ENCODE measurements at places on chromosomes 4 and X.

- DNase-seq: no peak
Observed at GRCh38 chrX:33686105-33686504, 446.0 kb downstream of the FAM47A start.

DNA sequence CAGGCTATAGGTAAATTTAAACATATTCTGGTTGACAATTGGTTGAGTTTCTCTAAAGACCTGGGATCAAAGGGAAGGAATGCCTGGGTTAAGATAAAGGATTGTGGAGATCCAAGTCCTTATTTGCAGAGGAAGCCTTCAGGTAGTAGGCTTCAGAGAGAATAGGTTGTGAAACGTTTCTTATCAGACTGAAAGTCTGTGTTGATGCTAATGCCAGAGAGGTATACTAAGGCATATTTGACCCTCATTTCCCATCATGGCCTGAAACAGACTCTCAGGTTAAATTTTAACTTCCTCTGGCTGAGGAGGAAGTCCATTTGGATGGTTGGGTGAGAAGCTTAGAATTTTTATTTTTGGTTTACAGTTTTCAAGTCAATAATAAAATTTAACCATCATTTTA, 48.1 kb downstream of the UGT2A2 start:
- DNase-seq: no peak

- no peak for DNase-seq
Observed at GRCh38 chr4:53928825-53929224, 135.6 kb downstream of the CHIC2 start.

DNA sequence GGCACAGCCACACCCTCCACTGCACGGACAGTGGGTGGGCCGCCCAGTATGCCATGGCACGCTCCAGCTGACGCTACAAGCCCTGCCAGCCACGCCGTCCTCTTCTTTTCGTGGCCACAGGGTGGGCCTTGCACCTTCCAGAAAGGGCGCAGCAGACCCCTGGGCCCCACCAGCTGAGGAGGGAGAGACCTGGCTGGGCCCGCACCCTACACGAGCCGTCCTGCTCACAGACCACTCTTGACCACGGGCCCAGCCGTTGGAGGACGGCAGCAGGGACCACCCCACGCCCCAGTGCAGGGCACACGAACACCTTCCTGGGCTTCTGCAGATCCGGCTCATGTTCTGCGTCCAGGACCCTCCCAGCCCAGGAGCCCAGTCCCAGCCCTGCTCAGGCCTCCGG, 27.1 kb downstream of the FAM53A start:
- DNase-seq: no peak

DNA sequence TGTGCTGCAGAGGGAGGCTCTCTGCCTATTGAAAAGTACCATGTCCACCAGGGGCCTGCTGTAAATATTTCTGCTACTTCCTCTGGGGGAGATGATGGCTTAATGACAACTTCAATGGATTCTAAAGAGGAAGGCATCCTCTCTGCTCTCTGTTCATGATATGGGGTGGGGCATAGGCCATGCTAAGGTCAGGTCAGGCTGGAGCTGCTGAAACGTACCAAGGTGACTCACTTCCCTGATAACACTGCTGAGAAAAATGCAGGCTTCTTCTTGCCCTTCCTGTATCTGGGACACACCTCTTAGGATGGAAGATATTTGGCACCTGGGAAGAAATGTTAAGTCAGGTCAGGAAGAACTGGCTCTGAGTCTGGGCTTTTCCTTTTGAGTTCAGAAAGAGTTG, 31.5 kb downstream of the HS3ST1 start:
- DNase-seq: no peak

DNA sequence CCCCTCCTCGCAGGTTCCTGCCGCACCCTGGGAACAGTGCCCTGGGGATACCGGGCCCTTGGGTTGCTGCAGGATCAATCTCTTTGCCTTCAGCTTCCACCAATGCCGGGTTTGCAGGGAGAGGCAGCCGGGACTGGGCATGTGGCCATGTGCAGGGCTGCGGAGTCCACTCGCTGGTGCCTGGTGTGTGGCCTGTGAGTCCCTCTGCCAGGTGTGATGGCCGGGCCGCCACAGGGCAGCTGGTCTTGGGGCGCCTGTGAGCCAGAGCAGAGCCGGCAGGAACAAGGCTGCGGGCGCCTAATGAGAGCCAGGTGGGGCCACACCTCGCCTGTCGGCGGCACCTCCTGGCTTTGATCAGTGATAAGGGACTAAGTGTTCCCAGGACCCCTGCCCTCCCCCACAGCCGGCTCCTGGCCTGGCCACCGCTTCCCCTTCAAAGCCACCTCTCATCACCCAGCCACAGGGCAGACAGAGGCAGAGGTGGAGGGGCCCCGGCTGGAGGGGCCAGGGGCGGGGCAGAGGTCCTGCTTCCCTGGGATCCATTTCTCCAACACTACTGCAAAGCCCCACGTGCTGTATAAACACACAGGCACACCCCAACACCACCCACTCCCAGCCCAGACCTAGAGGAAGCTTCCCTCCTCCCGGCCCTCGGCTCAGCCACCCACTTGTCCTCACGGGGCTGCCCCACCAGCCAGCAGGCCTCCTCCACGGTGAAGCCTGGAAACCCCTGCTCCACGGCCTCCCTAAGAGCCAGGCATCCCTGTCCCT, 132.7 kb downstream of the CPZ start:
- no peak for DNase-seq

- DNase-seq: no peak
Observed at GRCh38 chrX:110201799-110202198, 116.1 kb downstream of the AMMECR1 start.

Data from stromal cell of bone marrow (primary cell).